Kidney (tissue), 22 donors: ENCODE measurements at places on chromosomes 11 and 22. TPM values are rescaled to one million over a fixed set of nuclear protein-coding genes. Genes with fewer than 3 reads are reported as not detected.
A peak's percentile ranks its signal among the peaks of the same experiment; 100 is the strongest.

GRCh38 chr11:36265793-36266628 is 23.2 kb downstream of the COMMD9 start:
- peak; percentile 87 for DNase-seq

Gene GLYAT
- total RNA-seq: 57.8 TPM

GRCh38 chr11:67119585-67120391 is 725 bp downstream of the KDM2A start:
- peak; percentile 59 for DNase-seq

GRCh38 chr11:47716692-47717091 is 1.5 kb upstream of the AGBL2 start:
- DNase-seq: no peak

DNA sequence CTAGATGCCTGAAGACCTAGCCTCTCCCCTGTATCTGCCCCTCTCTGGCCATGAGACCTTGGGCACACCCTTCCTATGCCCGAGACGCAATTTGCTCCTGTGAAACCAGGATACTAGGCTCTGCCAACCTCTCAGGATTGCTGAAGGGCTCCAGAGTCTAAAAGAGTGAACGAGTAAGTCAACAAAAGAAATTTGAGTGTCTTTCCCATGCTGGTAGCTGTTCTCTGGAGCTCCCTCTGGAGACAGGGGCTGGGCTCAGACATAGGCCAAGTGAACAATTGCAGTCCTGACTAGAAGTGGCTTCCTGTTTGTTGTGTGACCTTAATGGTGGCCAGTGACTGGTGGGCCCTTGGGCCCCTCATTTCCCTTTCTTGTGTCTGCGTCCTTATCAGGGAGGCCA is 189.0 kb upstream of the NARS2 start:
- no peak for DNase-seq

GRCh38 chr22:41499624-41500280 is 30.8 kb downstream of the ACO2 start:
- DNase-seq: no peak

Gene MS4A1
- total RNA-seq: 11.1 TPM

Gene OR51E2
- total RNA-seq: 1.2 TPM

DNA sequence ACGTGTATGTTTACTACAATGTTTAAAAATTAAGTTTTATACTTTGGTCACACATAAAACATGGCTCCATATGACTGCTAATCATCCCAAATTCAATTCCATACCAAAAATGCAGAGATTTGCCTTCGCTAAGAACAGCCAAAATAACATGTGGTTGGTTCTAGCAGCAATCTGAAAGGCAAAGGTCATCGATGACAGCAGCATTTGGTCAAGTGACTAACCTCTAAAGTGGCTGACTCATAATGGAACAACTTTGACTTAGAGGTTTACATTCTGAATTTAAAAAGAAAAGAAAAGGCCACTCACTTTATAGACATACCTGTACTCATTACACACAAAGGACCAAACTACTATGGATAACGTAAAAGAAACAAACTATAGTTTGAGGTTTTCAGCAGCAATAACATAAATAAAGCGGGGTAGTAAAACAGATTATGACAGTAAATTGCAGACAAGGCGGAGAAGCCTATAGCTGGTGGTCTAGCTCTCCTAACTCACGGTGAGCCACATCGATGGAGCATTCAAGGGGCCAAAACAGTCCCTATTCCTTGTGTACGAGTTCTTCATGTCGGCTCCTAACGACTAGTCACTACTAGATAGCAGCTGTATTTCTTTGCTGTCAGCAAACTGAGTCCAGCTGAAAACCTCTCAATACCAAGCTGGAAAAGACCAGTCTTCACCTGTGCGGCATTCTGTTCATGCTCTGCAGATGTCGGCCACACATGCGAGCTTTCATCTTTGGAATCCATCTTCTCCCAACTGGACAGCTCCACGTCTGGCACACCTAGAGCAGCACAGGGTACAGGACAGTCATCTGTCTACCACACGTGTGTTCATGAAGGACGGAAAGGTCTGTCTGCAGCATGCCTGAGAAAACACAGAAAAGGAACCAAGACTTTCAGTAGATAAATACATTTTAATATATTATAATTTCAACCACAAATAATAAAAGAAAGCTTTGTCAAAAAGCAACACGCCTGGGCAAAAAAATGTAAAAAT is 42.1 kb downstream of the PRDM10 start:
- DNase-seq: no peak

GRCh38 chr11:94731880-94732601 is 36.1 kb upstream of the AMOTL1 start:
- DNase-seq: no peak

DNA sequence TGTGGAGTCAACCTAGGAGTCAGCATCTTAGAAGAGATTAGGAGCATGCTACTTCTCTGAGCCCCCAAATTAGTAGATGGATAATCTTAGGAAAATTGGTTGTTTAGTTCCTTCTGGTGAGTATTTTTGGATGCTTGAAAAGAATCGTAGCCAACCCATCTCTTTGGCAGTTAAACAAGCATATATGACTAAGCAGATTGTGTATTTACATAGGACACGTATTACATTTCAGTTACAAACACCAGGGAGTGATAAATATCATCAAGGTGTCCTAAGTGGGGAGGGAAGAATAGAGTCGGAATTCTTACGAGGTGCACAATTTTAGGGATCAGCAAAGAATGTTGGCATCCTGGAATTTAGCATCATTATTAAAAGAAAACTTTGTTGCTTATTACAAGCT is 13.5 kb downstream of the PLET1 start:
- no peak for DNase-seq

DNA sequence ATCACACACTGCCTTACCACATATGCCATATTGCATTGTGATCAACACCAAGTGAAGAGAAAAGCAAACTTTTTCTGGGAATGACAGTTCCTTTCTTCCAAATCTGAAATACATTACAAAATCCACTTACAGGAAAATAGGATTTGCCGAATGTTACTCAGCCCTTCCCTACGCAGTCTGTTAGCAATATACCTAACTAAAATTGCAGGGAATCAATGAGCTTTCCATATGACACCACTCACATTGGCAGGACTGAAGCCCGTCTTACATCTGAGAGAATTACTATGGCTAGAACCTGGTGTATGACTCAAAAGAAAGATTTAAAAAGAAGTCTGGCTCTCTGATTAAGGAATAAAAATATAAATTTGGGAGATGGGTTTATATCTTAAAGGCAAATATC is 136.0 kb downstream of the LRRC4C start:
- no peak for DNase-seq

Gene DDI1
- total RNA-seq: not detected

GRCh38 chr22:39148727-39149535 is 3.5 kb downstream of the CBX7 start:
- DNase-seq: peak; percentile 39

DNA sequence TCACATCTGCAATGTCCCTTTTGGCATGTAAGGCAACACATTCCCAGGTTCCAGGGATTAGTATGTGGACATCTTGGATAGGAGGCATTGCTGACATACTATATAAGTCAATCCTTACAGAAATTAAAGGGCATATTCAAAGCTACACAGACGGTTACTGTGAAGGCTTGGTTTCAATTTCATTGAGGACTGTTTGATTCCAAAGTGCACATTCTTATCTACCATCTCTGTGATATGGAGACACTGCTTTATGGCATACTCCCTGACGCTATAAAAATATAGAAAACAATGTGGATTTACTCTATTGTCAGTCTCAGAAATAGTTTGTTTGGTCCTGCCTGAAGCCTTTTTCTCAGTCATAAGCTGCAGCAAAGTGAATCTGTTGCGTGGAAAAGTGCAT is 1486.7 kb downstream of the FAM181B start:
- DNase-seq: no peak

DNA sequence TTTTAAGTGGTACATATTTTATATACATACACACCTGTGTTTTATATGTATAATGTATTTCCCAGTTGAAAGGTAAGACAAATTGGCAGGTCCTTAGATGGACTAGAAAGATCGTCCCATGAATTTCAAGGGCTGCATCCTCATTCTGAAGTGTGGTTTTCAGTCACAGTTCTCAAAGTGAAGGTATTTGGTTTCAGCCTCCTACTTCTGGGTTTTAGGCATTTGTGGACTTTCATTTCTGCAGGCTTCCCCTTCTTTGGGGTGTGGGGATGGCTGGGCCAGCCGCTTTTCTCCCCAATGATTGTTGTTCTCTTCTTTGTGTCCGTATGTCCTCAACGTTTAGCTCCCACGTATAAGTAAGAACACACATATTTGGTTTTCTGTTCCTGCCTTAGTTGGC is 10.0 kb downstream of the DCPS start:
- DNase-seq: no peak

GRCh38 chr22:42803389-42803788 is 53.7 kb downstream of the ARFGAP3 start:
- no peak for DNase-seq

GRCh38 chr11:75576499-75576918 is 14.5 kb downstream of the SERPINH1 start:
- peak; percentile 86 for DNase-seq

- DNase-seq: no peak
These were observed 618 bp downstream of the MTA2 start for GRCh38 chr11:62601122-62601371.

Gene MS4A12
- not detected for total RNA-seq

DNA sequence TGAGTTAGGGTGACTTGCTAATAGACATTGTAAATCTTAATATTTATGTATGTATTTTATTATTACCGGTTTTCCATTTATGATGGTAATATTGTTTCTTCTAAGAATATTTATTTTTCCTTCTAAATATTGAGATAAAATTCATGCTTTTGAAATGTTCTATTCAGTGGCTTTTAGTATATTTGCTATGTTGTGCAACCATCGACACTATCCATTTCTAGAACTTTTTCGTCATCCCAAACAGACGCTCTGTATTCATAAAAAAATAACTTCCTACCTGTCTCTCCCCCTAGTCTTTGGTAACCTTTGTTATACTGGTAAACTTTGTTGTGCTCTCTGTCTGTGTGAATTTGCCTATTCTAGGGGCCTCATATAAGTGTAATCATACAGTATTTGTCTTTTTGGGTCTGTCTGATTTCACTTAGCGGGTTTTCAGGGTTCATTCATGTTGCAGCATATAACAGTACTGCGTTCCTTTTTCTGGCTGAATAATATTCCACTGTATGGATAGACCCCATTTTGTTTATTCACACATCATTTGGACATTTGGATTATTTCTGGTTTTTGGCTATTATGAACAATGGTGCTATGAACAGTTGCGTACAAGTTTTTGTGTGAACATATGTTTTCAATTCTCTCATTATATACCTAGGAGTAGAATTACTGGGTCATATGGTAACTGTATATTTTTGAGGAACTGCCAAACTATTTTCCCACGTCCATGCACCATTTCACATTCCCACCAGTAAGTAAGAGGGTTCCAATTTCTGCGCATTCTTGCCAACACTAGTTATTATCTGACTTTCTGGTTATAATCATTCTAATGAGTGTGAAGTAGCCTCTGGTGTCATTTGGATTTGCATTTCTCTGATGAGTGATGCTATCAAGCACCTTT is 15.9 kb downstream of the NEAT1 start:
- no peak for DNase-seq

Gene CNTN5
- total RNA-seq: 0.66 TPM

- DNase-seq: no peak
These were observed 35.4 kb upstream of the PLET1 start for GRCh38 chr11:112296044-112296443.

- no peak for DNase-seq
These were observed 7.2 kb upstream of the BID start for GRCh38 chr22:17781319-17782031.

Gene TSKU
- 27.3 TPM for total RNA-seq

DNA sequence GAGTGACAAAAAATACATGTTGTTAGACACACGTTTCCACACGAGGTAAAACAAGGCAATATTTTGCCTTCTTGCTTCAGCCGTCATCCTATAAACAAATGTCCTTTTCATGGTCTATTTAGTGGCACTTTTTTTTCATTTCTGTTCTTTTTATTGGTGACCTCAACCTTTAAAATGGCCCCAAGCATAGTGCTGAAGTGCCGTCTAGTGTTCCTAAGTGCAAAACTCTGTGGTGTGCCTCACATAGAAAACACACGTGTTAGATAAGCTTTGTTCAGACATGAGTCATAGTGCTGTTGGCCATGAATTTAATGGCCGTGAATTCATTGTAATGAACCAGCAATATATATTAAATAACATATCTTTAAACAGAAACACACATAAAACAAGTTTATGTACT is 15.6 kb downstream of the OVCH2 start:
- no peak for DNase-seq

Gene RFPL1
- not detected for total RNA-seq

DNA sequence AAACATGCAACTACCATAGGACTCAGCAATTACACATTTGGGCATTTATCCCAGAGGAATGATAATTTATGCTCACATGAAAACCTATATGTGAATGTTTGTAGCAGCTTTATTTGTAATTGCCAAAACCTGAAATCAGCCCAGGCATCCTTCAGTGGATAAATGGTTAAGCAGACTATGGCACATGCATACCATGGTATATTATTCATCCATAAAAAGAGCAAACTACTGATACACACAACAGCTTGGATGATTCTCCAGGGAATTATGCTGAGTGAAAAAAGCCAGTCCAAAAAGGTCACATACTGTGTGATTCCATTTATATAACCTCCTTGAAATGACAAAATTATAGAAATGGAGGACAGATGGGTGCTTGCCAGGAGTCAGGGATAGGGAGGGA is 86.7 kb downstream of the ALX4 start:
- DNase-seq: no peak

DNA sequence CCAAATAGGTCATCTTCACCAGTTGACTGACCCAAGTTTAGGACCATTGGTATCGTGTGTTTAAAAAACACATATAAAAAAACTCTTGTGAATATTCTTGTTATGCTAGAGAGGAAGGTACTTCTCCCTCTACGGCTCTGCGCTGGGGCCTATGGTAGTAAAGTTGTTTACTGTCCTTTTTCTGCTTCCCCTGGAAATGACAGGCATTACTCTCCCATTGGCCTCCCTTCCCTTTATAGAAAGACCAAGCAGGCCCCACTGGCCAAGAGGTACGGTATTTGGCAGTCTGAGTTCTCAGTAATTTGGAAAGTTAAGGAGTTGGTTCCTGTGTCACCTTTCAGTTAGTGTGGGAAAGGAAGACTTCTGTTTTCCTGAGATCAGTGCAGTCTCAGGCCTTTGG is 6.5 kb downstream of the THYN1 start:
- DNase-seq: no peak
